ENCODE measurements at places on chromosomes 1 and 21.
A peak's percentile ranks its signal among the peaks of the same experiment; 100 is the strongest.

- no peak for DNase-seq
These were observed 185.2 kb downstream of the LEPR start for GRCh38 chr1:65605621-65606020.

DNA sequence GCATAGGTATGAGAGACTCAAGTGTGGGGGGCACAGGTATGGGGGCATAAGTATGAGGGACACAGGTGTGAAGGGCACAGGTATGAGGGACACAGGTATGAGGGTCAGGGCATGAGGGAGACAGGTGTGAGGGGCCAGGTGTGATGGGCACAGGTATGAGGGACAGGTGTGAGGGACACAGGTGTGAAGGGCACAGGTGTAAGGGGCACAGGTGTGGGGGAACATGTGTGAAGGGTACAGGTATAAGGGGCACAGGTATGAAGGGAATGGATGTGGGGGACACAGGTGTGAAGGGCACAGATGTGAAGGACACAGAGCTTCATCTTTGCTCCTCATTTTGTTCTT lies 41.2 kb upstream of the CACNA1E start:
- no peak for DNase-seq

- no peak for DNase-seq
These were observed 831 bp downstream of the TIPRL start for GRCh38 chr1:168179438-168180147.

DNA sequence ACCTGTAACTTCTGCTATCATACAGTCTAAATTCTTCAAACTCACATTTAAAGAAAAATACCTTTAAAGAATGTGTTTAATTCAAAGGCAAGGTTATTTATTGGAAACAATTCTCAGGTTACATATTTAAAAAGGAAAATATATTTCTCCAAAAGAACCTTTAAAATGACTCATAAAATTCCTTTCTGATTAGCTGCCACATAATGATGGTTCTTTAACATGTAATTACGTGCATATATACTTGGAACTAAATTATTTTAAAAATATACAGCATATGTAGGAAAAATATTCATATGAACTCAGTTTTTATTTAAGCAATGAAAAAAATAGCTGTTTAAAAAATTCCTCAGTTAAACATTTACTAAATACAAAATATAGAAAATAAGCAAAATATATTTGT lies 173.6 kb downstream of the COP1 start:
- DNase-seq = no peak

DNA sequence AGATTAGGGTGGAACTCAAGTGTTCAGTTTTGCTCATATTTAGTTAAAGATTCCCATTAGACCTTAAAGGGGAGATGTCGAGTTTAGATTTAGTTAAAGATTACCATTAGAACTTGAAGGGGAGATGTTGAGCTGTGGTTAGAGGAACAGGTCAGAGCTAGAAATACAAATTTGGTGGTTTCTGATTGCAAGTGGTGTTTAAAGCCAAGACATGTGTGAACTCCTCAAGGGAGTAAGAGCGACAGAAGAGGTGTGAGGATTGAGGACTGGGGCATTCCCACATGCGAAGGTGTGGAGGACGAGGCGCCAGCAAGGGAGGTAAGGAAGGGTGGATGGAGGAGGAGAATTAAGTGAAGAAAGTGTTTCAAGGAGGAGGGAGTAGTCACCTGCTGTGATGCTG lies 168.6 kb downstream of the IER5 start:
- no peak for DNase-seq

GRCh38 chr1:37556712-37557196 lies at the start of gene DNALI1:
Gene DNALI1 (plus strand): TSS chr1:37556940. CDS start chr1:37556995, 55 bp downstream.
- DNase-seq = peak; percentile 54

GRCh38 chr21:43370091-43370658 lies 56.8 kb downstream of the SIK1 start:
- no peak for DNase-seq

GRCh38 chr1:19322481-19322880 lies 10.4 kb downstream of the SLC66A1 start:
- DNase-seq = no peak

DNA sequence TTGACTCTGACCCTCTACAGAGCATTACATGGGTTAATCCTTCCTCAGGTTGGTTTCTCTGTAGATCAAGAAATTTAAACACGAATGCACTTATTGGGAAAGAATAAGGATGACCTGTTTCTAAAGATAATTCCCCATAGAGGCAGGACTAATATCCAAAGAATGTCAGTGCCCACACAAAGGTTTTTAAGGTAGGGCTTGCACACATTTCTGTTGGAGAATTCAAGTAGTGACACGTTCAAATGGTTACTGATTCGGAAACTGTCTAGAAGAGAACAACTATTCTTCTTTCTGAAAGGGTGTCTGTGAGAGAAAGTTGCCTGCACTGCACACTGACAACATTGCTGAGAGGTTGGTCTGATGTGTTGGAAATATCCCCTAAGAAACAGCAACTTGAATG lies 167.3 kb downstream of the ZNF326 start:
- DNase-seq = no peak

DNA sequence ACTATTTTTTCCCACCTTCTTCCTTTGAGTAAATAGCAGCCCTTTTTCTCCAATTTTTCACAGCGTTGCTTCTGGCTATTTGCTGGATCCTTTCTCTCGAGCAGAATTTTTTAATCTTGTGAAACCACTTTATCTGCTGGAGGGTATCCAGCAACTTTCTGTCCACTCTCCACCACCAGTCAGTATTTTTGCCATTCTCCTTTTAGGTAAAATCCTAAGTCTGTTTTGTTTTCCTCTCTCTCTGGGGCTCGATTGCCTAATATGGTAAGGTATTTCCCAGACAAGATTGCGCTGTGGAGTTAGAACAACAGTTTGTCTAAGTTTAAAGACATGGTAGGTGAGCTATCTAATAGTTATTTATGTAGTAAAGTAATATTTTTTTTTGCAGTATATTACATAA lies 156.9 kb downstream of the PPP1R12B start:
- DNase-seq = no peak

GRCh38 chr1:41608211-41608610 lies 123.7 kb upstream of the EDN2 start:
- DNase-seq = no peak

- DNase-seq = no peak
These were observed 38.2 kb downstream of the BRINP3 start for GRCh38 chr1:190439447-190439846.

DNA sequence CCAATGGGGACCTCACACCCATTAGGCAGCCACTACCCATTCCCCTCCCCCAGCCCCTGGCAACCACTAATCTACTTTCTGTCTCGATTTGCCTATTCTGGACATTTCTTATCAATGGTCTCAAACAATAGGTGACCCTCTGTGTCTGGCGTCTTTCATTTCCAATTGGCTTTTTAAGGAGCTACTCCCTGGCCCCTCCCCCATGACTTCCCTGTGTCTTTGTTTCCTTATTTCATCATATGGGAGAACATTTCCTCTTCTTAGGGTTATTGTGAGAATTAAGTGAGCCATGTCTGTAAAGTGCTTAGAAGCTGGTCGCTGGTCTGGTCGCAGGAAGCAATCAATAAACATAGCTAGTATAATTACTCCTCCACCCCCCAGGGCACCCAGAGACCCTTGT lies 80.9 kb downstream of the SPSB1 start:
- no peak for DNase-seq

DNA sequence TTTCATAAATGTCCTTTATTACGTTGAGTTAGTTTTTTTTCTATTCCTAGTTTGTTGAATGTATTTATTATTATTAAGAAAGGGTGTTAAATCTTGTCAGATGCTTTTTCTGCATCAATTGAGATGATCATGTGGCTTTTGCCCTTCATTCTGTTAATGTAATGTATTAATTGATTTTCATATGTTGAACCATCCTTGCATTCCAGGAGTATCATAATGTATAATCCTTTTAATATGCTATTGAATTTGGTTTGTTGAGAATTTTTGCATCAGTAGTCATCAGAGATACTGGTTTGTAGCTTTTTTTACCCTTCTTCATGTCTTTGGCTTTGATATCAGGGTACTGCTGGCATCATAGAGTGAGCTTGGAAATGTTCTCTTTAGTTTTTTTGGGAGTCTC lies 100.0 kb downstream of the POFUT2 start:
- DNase-seq = no peak

DNA sequence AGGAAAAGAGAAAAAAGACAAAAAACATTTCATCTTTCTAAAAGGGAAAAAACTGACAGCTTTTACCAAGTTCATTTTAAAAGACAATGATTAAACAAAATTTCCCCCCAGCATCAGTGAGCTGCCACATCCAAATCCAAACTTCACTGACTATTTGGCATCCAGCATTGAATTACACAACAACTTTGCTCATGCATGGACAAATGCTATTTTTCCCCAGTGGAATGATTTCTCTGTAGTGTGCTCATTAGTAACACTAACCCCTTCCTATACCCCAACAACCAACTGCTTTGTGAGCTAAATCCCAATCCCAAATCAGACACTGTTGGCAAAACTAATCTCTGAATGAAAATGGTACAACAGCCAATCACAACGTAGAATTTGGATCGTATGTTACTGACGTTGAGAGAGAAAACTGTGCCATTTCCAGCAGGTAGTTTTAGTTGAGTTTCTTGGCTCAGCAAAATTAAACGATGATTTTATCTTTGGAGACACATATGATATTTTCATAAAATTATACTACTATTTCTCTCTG lies 37.9 kb downstream of the PIK3R3 start:
- no peak for DNase-seq

DNA sequence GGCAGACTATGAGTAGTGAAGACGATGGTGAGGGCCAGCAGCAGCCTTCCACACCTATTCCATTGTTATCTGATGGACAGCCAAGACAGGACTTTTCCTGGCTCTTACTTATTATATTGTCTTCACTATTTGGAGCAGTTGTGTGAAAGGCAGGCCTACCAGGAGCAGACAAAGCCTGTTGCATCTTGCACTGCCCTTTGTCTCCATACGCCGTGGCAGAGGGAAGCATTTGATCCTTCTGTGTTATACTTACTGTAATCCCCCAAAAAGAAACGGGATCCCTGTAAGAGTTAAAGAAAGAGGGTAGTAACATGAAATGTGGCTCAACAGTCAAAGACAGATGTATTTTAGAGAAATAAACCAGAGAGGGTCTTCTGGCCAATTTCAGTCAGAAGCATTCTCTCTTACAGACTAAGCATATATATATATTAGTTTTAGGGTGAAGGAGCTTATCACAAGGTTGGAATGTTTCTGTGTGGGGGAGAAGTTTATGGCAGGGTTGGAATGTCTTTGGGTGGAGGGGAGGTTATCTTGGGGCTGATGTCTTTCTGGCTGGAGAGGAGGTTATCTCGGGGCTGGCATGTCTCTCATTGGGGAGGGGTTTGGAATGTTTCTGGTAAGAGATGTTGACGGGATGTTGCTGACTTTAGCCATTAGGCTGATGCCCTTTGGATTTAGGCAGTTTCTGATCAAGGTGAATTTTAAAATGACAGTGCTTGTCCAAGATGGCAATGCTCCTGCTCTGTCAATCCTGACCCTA lies 23.4 kb upstream of the HSD3B1 start:
- DNase-seq = no peak

DNA sequence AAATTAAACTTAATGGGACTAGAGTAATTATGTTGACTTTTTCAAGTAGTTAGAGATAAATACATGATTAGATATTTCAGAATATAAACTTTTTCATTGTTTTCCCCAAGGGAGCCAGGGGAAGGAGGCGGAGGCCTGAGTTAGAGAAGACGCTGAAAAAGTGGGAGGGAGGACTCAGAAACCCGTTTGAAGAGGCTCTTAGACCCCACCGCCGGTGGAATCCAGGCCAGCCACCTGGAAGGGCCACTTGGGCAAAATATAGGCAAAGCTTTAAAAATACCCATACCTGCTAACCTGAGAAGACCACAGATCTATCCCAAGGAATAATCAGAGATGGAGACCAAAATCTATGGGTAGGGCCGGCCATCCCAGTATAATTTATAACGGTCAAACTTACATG lies 242.6 kb downstream of the PTPRU start:
- no peak for DNase-seq

GRCh38 chr1:222644636-222644980 lies 26.7 kb downstream of the MIA3 start:
- DNase-seq = no peak

GRCh38 chr1:109931189-109931731 lies 20.6 kb downstream of the CSF1 start:
- DNase-seq = peak; percentile 56

GRCh38 chr1:38308780-38309179 lies 262.2 kb upstream of the POU3F1 start:
- DNase-seq = no peak

- no peak for DNase-seq
These were observed 6.2 kb upstream of the ELK4 start for GRCh38 chr1:205637854-205638468.

DNA sequence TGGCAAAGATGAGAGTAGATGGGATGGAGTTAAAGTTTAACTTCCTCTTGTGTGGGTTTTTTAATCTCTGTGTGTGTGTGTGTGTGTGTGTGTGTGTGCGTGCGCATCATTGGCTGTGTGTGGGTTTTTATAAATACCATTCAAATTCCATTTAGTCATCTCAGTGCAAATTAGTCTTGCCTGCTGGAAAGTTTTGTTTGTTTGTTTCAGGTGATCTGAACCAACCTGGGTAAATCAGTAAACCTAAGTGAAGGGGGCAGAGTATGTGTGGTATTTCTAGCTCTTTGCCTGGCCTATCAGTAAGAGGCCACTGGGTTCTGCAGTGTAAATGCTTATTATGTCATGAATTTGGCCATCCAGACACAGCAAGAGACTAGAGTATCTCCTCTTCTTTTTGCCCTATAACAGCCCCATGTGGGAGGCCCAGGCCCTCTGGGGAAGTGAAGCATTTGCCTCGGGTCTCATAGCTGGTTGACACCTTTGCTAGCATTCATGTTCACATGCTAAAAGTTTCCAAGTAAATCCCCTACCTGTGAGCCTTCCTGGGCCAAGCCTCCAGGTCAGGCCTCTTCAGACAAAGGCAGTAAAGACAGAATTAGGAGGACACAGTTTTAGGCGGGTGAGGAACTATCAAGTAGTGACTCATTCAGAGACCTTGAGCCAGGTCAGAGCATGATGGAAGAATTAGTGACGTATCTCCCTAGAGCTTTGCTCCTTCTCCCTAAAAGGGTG lies 14.7 kb downstream of the INTS3 start:
- DNase-seq = no peak

DNA sequence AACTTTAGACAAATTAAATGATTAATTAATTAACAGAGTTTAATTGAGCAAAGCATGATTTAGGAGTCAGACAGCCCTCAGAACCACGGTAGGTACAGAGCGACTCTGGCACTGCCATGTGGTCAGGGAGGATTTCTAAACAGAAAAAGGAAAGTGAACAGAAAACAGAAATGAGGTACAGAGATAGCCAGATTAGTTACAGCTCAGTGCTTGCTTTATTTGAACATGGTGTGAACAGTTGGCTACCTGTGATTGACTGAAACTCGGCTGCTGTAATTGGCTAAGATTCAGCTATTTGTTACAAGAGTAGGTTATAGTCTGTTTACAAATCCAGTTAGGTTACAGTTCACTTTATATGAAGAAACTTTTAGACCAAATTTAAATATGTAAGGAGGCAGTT lies 163.0 kb upstream of the TNR start:
- no peak for DNase-seq

GRCh38 chr1:228181645-228182034 lies 16.0 kb downstream of the IBA57 start:
- no peak for DNase-seq
